Activated CD8-positive, alpha-beta T cell treated with anti-CD3 and anti-CD28 coated beads, Interleukin-2, amount 10 ng/mL, durations not matched to agents 7 days and 5 days (primary cell): ENCODE measurements at places on chromosomes 2 and 18. TPM values are rescaled to one million over a fixed set of nuclear protein-coding genes. Genes with fewer than 3 reads are reported as not detected.

The SPC25 gene
- 58.3 TPM for total RNA-seq

The MRO gene
- total RNA-seq = not detected

The FOXI3 gene
- total RNA-seq = not detected

The PLCD4 gene
- 0.26 TPM for total RNA-seq

The RIT2 gene
- not detected for total RNA-seq

The CFC1 gene
- total RNA-seq = not detected

The LRRC30 gene
- total RNA-seq = not detected

The ALPG gene
- not detected for total RNA-seq

The UGT1A5 gene
- total RNA-seq = not detected

The TNFAIP6 gene
- total RNA-seq = not detected

The PDE11A gene
- not detected for total RNA-seq

The C2orf15 gene
- total RNA-seq = 0.37 TPM

The AGAP1 gene
- 0.82 TPM for total RNA-seq

The RFTN2 gene
- not detected for total RNA-seq

The CD8B gene
- total RNA-seq = 439 TPM

The DPP4 gene
- total RNA-seq = 158 TPM

The ICA1L gene
- 5.1 TPM for total RNA-seq

The NT5C1B gene
- total RNA-seq = not detected

The SERPINB10 gene
- not detected for total RNA-seq

The MRPS5 gene
- total RNA-seq = 79.8 TPM

The UPP2 gene
- not detected for total RNA-seq

The PIKFYVE gene
- total RNA-seq = 27.4 TPM

The NAT8 gene
- total RNA-seq = not detected
